ENCODE measurements at places on chromosomes 12 and 14. TPM values are rescaled to one million over a fixed set of nuclear protein-coding genes. Genes with fewer than 3 reads are reported as not detected.

Gene DIO2
- 1.6 TPM for total RNA-seq

Gene DENND5B
- total RNA-seq, result 37.1 TPM

Gene LGR5
- not detected for total RNA-seq

Gene CDKN3
- 4.7 TPM for total RNA-seq

Gene NPAS3
- 1.9 TPM for total RNA-seq

Gene PRB4
- not detected for total RNA-seq

Gene GABARAPL1
- 282 TPM for total RNA-seq

GRCh38 chr14:56292970-56293369 lies 174.8 kb downstream of the PELI2 start:
- DNase-seq, result no peak

GRCh38 chr12:115013236-115013981 lies 329.4 kb upstream of the TBX3 start:
- no peak for DNase-seq

DNA sequence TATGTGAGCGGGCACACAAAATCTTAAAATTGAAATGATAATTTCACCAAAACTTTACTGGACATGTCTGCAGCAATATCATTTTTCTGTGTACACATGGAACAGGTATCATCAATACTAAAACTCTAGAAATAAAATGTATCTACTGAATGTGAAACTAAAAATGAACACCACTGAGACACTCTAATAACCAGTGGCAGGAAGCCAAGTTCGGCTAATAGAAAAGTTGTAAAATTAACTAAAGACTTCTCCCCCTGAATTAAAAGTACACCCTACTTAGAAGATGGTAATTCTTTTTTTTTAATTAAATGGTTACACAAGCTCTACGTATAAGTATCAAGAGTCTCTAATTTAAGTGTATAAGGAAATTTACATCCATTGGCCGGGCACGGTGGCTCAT lies 227.2 kb downstream of the MED13L start:
- DNase-seq, result no peak

GRCh38 chr14:80434574-80435321 lies 223.4 kb upstream of the DIO2 start:
- no peak for DNase-seq

GRCh38 chr12:89439941-89440340 lies 84.7 kb downstream of the GALNT4 start:
- DNase-seq, result no peak

DNA sequence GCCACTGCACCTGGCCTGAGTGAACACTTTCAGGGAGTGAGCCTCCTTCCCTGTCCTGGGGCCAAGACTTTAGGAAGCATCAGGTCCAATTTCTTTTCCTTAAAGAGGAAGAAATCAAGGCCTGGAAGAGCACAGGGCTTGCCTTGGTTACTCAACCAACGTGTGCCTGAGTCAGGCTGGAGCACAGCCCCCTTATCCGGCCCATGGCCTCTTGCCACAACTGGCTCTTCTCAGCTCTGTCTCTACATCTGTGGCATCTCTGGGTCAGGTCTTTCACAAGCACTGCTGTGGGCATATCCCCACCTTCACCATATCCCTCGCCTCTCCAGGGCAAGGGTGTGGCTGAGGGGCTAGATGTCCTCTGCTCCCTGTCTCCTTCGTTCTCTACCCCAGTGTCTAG lies 6.8 kb downstream of the MYH6 start:
- no peak for DNase-seq

DNA sequence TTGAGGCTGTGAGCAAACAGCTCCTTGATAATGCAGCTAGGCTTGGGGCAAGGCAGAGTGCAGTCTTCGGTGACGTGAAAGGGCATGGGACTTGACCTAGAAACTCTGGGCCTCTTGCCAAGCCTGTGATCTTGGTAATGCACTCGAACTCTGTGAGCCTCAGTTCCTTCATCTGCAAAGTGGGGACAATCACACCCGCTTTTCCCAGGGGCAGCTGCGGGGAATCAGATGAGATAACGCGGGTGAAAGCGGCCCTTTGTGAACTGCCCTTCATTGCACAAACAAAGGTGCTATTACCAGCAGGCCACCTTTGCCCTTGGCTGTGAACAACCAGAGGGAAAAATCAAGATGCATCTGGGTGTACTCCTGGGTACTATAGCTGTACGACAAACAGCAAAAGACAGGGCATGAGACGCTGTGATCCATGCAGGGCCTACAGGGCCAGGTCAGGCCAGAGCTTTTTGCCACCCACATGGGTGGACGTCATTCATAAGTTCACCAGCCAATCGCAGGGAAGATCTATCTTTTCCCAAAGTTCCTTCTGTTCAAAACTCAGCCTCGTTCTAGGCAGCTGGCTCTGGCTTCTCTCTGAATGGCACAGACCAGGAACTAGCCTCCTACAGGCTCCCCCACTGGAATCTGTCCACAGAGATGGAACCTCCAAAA lies 3.2 kb downstream of the MSI1 start:
- no peak for DNase-seq

GRCh38 chr12:388541-389141 lies 479 bp downstream of the KDM5A start:
- no peak for DNase-seq

- DNase-seq, result no peak
Observed at GRCh38 chr12:100201604-100202423, 1.2 kb downstream of the ACTR6 start.

- no peak for DNase-seq
Observed at GRCh38 chr14:70663707-70664179, 22.0 kb downstream of the TTC9 start.

DNA sequence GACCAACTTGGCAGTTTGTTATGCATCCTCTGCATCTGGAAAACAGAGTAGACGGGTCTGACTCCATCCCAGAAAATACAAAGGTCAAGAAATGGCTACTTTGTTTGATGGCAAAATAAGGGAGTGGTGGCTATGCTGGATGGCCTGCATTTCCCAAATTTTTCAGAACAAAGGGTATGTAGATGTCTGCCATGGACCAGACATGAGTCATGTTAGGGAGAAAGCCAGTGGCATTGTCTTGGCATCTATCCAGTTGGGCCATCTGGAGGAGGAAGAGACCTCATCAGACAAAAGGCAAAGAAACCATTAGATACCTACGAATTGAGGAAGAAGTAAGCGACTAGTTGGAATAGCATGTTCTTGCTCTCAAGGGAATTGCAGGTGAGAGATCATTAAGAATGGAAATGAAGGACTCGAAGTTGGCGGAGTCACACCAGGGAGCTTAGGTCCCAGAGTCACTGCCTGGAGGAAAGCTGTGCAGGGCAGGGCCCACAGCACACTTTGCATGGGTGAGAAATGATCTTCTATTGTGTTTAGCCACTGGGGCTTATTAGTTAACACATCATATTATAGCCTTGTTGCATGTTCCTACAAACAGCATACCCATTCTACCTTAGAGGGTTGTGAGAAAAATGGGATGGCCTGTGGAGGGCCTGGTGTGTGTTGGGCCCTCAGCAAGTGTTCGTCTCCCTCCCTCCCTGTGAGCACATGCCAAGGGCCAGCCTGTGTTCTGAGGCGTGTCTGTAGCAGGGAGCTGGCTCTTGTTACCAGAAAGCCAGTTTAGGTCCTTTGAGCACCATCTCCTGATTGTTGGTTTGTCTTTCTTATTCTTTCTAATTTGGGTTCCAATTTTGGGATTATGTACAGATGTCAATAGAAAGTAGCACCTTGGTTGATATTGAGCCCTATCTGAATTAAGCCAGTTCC lies 119.4 kb downstream of the KTN1 start:
- no peak for DNase-seq

GRCh38 chr14:71576472-71576871 lies 355.8 kb upstream of the RGS6 start:
- no peak for DNase-seq

DNA sequence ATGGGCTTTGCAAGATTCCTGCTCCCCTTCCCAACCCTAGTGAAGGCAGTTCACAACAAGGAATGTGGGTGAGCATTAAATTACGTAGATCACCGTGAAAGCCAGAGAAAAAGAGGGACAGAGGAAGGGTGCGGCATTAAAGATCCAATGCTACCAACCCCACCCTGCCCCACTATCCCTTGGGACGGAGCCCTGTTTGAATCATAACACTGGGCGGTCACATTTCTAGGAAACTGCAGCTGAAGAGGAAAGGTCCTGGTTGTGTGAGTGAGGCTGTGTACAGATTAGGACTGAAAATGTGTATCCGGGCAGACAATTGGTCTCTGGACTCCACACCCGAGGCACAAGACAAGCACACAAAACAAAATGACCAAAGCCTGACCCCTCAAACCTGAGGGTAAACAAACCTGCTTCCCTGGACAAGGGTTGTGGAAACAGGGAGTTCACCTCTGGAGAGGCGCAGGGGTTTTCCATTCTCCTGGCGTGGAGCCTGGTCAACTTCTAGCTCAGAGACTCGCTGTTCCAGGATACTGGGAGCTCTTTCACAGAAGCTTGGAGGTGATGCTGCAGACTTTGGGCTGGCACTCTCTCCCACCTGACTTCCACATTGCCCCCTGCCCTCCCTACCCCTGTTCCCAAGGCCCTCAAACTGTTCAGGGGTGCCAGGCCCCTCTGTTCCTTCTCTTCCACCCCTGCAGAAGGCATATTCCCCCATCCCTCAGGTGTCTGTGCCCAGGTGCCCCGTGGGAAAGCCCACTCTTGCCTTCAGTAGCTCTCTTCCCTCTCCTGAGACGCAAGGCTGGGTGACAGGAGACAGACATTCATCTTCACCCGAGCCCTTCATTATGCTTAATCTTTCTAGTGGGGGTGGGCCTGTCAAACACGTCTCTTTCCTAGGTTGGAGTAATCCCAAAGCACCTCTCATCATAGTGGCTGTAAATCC lies 16.5 kb downstream of the NINJ2 start:
- DNase-seq, result peak; percentile 79

DNA sequence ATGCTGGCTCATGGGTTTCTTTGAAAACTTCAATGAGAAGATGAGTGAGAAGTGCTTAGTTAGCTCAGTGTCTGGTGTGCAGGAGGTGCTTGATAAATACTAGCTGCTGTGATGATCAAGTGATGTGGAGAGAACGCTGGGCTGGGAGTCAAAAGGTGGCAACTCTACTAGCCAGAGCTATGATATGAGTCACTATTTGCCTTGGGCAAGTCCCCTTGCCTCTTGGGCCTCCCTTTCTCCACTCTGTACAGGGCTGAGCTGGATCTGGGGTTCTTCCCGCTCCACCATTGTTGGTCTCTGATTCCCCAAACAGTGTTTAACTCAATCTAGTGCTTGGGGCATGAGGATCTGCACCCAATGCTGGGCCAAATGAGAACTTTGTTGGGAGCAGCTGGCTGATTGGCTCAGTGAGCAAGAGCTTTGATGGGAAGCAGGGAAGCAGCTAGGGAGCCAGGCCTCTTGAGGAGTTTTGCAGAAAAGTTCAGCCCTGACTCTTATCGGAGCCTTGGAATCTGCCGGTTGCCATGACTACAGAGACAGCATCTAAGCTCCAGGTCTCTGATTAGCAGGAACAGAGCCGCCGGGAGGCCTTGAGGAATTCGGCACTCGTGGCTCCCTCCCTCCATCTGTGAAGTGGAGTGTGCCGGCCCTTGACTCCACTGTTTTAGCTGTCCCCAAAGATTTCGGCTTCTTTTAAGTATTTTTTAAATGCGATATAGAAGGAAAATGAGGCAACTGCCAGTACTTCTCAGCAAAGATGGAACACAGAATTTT lies 82.1 kb upstream of the HSPB8 start:
- DNase-seq, result no peak

GRCh38 chr14:62031504-62031903 lies 269.3 kb downstream of the SNAPC1 start:
- no peak for DNase-seq

- no peak for DNase-seq
Observed at GRCh38 chr12:128789356-128789929, 34.3 kb downstream of the SLC15A4 start.

- peak; percentile 80 for DNase-seq
Observed at GRCh38 chr12:26122061-26122680, 2.7 kb downstream of the BHLHE41 start.

- peak; percentile 82 for DNase-seq
Observed at GRCh38 chr12:125143491-125143890, 78.3 kb downstream of the AACS start.

DNA sequence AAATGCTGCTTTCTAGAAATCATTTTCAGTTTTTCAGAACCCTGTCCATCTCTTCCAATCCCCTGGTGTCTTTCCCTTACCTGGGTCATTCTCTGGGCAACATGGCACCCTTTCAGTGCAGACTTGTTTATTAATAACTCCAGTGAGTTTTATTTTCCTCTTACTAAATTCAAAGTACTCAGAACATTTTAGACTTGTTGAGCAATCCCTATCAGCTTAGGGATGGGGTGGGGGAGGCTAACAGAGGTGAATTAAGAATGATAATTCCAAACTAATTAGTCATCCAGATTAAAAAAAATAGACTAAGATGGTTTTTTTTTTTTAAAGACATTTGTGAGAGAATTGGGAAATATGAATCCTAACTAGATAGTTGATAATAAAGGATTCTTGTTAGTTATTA lies 10.7 kb downstream of the GPRC5A start:
- DNase-seq, result no peak

- no peak for DNase-seq
Observed at GRCh38 chr12:112124918-112125249, 476 bp upstream of the TRAFD1 start.

DNA sequence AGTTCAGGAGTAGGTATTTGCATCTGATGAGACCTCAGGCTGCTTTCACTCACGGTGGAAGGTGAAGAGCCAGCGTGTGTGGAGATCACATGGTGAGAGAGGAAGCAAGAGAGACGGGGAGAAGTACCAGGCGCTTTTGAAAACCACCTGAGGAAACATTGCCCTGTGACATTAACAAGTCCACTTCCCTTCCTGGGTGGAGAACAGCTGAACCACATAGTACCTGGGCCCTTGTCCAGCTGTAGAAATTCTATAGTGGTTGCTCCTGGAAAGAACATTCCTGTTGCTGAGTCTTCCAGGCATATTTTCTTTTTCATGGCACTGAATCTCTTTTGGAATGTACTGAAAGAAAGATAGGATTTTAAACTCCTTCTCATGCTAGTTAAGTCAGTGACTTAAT lies 87.3 kb upstream of the RIN3 start:
- DNase-seq, result no peak
